ENCODE measurements at places on chromosomes 1 and 21.
A peak's percentile ranks its signal among the peaks of the same experiment; 100 is the strongest.

- DNase-seq: peak; percentile 79
These were observed at the start of gene MTARC2 for GRCh38 chr1:220748089-220748934. TSS of gene MTARC2 (plus strand) at chr1:220748322. CDS start at chr1:220748532, 210 bp downstream.

DNA sequence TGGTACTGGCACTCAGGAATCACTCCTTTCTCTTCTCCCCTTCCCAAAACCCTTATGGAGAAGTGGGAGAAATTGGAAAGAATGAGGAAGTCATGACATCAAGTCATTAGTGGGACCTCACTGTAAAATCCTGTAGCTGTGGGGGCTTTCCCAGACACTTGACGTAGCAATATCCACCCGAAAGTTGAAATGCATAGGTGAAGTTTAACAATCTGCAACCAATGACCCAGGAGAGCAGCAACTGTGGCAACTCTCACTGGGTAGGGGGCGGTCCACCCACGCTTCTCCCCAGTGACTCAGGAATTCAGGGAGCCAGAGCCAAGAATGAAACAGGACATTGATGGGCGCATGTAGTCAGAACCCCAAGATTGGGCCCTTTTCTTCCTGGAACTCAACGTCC lies 27.0 kb downstream of the ABCA4 start:
- DNase-seq: no peak

- no peak for DNase-seq
These were observed 98.9 kb upstream of the SLC44A3 start for GRCh38 chr1:94721240-94721639.

DNA sequence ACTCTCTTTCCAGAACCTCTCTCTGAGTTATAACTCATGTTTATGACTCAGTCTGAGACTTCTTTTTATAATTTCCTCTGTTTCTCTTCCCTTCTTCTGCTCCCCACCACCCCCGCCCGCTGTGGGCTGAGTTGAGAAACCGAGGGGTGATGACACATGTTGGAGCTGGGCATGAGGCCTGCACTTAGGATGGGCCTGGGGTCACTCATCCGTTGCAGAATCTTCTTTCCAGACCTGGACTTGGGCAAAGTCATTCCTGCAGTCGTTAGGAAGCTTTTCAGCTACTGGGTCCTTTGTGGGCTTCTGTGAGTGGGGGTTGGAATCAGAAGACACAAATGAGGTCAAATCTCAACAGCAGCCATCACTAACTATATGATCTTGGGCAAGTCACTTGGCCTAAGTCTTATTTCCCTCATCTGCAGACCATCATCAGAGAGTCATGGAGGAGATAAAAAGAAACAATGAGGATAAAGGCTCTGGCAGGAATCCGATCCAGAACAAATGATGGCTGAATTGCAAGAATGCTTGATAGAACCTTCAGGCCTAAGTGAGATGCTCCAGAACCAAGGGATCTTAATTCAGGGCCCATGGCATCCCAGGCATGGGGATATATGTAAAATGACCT lies 53.4 kb downstream of the RPS6KA1 start:
- DNase-seq: no peak

GRCh38 chr1:225999912-226000337 lies 782 bp upstream of the SDE2 start:
- DNase-seq: no peak
